ENCODE measurements at places on chromosomes 13 and 19. TPM values are rescaled to one million over a fixed set of nuclear protein-coding genes. Genes with fewer than 3 reads are reported as not detected.

ITGBL1 gene
- total RNA-seq: 1.9 TPM

KLK14 gene
- not detected for total RNA-seq

PBX4 gene
- total RNA-seq: 12.7 TPM

DNA sequence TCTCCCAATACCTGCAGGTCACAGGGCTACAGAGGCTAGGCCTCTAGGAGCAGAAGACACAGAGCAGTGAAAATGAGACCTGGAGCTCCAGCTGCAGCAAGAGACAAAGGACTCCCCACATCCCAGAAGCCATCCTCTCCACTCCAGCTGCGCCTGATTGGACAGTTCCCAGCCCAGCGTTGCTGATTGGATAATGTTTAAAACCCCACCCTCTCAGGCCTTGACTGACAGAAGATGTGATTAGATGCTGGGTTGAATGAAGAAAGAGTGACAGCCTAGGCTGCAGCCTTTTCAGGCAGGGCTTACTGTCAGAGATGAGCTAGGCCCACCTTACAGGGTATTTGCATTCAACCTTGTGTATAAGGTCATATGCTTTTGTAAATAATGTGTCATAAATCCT is 59.4 kb downstream of the ZNF708 start:
- DNase-seq: no peak

DNA sequence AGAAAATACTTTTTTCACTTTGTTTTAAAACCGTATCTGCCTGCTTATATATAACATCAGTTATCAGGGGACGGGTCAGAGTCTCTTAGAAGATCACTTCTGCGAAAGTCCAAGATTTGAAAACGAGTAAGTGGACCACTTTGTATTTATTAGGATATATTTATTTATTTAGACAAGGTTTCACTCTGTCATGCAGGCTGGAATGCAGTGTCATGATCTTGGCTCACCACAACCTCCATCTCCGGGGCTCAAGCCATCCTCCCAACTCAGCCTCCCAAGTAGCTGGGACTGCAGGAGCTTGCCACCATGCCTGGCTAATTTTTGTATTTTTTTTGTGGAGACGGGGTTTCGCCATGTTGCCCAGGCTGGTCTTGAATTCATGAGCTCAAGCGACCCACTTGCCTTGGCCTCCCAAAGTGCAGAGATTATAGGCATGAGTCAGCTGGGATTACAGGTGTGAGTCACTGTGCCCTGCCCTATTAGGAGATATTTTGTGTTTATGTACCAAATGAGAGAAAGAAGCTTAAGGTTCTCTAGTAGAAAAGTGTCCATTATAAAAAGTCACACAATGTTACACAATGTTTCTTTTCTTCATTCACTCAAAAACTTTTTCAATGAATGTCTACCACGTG is 39.5 kb downstream of the RASL11A start:
- no peak for DNase-seq
